ENCODE measurements at places on chromosomes 5 and 9. TPM values are rescaled to one million over a fixed set of nuclear protein-coding genes. Genes with fewer than 3 reads are reported as not detected.

C5orf34 gene
- 3.9 TPM for total RNA-seq

RPL35 gene
- 2,721 TPM for total RNA-seq

DNA sequence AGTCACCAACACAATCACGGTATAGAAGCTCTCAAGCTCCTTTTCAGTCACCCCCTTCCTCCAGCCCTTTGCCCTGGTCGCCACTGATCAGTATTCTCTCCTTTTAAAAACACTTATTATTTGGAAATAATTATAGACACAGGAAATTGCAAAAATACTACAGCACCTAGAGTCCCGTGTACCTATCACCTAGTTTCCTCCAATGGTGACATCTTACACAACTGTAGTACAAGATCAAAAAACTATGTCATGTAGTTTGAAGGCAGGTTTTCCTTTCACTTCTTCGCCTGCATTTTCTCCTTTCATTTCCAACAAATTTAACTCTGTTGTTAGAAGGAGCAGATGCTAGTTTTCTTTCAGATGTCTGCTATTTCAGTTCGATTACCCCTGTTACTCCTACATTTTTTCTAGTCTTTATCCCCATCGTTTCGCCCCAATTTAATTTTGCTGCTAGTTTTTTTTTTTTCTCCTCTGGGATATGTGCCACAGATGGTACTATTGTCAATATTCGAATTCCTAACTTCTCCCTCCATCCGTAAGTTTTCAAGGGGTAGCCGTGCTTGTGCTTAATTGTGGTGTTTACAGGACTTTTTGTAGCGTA lies 612 bp upstream of the ATG10 start:
- DNase-seq = no peak

SHB gene
- total RNA-seq = 33.9 TPM

FOXD4L3 gene
- total RNA-seq = not detected

DNA sequence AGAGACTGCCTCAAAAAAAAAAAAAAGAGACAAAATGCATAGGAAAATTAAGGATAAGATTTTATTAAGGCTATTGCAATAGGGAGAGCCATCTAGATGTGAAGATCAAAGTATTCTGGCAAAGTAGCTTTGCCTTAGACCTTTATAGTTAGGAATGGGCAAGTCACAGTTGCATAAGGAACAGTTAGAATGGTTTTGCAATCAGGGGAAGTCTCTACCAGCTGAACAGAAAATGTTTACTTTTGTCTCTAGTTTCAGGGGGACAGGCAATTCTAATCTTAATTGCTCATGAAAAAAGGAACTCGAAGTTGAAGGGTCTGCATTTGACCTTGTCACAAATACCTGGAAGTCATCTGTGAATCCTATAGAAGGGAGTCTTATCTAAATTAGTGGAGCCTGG lies 13.1 kb upstream of the ATP6V1G1 start:
- DNase-seq = no peak

DNA sequence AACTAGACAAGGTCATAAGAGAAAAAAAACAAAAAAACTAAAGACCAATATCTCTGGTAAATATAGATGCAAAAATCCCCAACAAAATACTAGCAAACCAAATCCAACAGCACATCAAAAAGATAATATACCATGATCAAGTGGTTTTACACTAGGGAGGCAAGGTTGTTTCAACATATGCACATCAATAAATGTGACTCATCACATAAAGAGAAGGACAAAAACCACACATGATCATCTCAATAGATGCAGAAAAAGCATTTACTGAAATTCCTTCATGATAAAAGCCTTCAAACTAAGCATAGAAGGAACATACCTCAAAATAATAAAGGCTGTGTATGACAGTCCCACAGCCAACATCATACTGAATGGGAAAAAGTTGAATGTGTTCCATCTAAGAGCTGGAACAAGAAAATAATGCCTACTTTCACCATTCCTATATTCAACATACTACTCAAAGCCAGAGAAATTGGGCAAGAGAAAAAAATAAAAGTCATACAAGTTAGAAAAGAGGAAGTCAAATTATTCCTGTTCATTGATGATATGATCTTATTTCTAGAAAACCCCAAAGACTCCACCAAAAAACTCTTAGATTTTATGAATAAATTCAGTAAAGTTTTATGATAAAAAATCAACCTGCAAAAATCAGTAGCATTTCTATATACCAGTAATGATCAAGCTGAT lies 72.2 kb upstream of the FAM169A start:
- DNase-seq = no peak

LIFR gene
- total RNA-seq = 45.4 TPM

GRCh38 chr9:100160021-100160420 lies 61.0 kb downstream of the INVS start:
- no peak for DNase-seq

GRCh38 chr9:124320062-124320973 lies 62.6 kb downstream of the NEK6 start:
- DNase-seq = peak; percentile 54

PTCH1 gene
- total RNA-seq = 25.6 TPM

DNA sequence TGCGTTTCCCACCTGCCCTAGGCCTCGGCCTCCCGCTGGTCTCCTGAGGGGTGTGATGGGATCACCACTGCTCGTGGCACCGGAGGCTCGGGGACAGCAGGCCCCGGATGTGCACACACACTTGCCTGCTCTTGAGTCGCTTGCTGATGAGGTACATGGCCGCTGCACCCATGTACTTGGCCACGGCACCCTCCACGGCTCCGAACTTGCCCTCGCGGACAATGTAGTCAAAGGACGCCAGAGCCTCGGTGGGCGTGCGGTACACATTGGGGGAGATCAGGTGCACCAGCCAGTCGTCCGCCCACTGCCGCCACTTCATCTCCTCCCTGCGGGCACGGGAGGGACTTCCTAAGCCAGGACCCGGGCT lies 4.7 kb downstream of the PTGES2 start:
- no peak for DNase-seq

- DNase-seq = no peak
Measured at GRCh38 chr5:137706841-137707240, 29.0 kb downstream of the KLHL3 start.

DNA sequence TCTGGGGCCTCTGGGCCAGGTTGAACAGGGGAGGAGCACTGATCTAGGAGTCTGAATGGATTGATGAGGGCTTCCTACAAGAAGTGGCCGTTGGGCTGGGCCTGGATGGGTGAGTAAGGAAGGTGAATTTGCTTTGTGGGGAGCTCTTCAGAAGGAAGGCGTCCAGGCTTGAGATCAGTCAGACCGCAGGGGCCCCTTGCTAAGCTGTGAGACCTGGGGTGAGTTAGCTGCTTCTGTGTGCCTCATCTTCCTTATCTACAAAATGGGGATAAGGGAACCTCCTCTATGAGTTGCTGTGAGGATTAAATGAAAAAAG lies 1.1 kb upstream of the SYNPO start:
- DNase-seq = no peak

TRPM3 gene
- not detected for total RNA-seq

DNA sequence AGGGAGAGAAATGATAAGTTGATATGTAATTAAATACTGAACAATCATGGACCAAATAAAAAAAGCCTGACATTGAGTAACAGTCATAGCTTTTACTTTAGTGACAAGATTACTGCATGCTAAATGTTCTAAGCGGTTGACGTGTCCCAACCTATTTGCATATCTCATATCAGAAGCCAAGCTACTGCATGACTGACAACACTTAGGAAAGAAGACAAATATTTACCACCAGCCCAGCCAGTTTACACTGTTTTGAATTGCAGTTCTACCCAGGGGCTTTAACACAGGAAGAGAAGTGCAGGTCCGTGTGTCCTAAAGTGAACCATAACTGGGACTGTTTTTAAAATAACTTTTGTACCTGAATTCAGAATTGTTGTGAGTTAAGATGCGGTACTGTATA lies 219.9 kb downstream of the PRDM9 start:
- DNase-seq = no peak

DNA sequence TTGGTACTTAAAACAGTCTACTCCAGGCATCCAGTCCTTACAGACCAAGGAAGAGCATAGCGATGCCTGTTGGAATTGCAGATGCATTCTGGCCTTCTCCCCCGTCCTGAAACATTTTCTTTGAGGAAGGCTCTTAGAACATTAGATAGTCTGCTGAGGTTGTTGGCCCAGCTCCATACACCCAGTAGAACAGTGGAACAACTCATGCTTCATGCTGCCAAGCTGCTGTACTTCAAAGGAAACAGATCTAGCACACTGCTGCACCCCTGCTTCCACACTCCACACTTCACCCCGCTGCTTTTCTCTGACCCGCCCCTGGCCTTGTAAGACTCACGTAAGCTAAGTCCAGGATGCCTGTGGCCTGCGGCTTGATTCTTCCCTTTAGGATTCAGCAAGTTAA lies 33.4 kb upstream of the NCS1 start:
- DNase-seq = no peak

DNA sequence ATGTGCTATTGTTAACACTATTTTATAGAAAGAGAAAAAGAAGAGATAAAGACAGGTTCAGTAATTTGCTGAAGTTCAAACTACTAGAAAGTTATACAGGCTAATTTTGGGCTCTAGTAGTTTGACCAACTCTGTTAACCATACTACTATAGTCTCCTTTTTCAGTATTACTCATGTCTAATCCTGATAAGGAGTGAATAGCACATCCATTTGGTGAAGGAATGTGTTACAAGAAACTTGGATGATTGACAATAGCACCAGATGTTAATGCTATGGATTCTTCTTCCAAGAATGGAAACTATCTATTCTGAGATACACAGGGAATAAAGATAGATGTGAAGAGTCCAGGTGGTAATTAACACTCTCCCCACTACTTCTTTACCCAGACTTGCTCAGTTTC lies 677.3 kb downstream of the PRELID2 start:
- DNase-seq = no peak

KIF20A gene
- total RNA-seq = 1.3 TPM

DNA sequence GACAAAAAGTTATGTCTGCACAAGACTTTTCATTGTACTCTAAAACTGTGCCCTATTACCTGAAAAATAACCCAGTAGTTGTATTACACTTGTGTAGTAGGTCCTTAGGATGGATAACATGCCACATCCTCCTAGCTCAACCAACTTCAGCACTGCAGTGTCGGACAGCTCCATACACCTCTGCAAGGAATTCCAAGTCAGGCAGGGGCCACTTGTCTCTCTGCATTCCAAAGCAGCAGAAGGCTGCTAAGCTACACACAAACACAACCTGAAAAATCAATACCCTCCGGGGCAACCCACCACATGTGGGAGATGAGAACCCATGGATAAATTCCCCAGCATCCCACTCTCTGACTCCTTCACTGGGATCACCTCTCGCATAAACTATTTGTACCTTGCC lies 50.2 kb downstream of the MED10 start:
- no peak for DNase-seq

SOHLH1 gene
- total RNA-seq = 0.71 TPM

LHX3 gene
- total RNA-seq = 0.42 TPM

- no peak for DNase-seq
Measured at GRCh38 chr5:125549322-125549911, 803.0 kb upstream of the ZNF608 start.

IL3 gene
- not detected for total RNA-seq

DNA sequence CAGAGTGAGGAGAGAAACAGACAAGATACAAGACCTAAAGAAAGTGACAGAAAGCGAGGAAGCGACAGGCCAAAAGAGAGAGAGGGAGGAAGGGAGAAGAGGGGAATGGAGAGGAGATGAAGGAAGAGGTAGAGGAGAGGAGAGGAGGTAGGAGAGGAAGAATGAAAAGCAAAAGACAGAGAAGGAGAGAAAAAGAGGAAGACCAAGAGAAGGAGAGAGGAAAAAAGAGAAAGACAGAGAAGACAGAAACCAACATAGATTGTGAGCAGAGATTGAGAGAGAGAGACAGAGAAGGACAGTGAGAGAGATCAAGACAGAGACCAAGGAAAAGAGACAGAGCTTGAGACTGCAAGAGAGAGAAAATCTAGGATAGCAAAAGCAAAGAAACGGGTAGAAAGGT lies 58.6 kb upstream of the FNIP1 start:
- DNase-seq = no peak

DNA sequence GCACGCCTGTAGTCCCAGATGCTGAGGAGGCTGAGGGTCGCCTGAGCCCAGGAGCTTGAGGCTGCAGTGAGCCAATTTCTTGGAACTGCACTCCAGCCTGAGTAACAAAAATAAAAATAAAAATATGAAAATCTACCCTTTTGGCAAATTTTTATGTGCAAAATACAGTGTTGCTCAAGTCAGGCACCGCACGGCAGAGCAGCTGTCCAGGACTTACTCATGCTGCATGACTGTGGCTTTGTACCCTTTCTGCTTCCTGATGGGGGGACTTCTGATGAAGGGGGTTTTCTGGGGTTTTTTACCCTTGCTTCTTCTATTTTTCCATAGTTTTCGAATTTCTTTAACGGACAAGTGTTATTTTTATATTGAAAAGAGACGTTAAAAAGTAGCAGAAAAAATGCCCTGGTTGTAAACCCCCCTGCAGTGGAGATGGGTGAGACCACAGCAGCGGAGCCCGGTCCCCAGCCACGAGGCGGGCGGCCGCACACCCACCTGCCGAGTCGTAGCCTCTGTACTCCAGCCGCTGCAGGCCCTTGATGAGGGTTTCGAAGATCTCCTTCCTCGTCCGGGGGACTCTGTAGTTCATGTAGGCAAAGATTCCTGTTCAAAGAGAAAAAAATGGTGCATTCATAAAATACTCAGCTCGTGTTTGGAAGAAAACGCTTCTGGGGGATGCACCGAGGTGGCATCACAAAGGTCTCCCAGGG lies 15.0 kb downstream of the GFPT2 start:
- no peak for DNase-seq

- no peak for DNase-seq
Measured at GRCh38 chr5:139251281-139251687, 42.3 kb upstream of the MATR3 start.

PCDHA1 gene
- total RNA-seq = not detected

TMEM161B gene
- 9.1 TPM for total RNA-seq

- DNase-seq = no peak
Measured at GRCh38 chr5:75167345-75167744, 69.3 kb downstream of the ANKRD31 start.

TLX3 gene
- not detected for total RNA-seq

DNA sequence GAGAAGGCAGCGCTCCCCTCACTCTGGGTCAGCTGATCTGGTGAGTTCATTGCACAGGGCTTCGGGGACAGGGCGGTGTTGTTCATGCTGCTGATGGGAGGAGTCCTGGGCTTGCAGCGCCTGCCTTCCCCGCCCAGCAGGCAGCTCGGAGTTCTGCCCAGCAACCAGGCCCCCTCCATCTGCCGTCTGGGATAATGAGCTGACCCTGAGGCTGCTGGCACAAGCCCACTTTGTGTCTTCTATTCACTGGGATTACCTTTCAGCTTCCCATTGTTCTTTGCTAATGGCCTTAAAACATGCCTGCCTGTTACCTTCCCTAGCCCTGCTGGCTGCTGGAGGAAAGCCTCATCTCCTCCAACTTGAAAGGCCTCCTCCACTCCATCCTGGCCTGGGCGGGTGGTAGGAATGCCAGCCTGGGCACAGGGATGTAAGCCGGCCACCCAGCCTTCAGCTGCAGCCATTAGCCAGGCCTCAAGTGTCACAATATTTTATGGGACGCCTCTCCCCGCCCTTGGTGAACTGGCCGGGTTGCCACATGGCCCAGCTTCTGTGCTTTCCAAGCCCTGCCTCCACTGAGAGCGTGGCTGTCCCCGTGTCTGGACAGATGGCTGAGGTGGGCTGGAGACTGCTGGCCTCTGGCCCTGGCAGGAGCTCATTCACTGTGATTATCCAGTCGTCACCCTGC lies 70.4 kb downstream of the GADD45G start:
- DNase-seq = peak; percentile 53

GRCh38 chr5:111834926-111835599 lies 78.1 kb upstream of the NREP start:
- no peak for DNase-seq

MYMK gene
- not detected for total RNA-seq
